AG10803 (cell line): ENCODE measurements at places on chromosomes 5 and 9.

DNA sequence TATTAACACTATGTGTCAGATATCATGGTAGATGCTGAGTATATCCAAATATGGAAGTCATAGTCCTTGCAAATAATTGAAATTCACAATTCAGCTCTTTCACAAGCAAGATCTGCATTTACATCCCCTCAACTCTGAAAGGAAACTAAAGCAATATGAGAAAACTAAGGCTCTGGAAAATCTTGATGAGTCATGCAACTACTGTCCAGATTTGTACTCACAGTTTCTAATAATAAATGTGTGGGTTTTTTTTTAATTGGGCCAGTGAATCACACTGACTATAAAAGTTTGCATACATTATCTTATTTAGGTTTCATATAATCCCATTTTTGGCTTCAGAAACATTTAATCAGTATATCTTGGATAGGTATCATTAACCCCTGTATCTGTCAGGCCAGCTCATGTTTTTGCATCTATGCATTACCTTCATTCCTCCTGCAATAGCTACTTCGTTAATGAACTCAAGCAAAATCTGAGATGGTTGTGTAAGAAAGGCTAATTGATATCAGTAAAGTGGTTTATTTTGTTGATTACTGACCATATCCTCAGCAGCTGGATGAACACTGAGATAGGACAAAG lies 58.7 kb upstream of the PRR16 start:
- peak; percentile 78 for DNase-seq

- DNase-seq: no peak
Observed at GRCh38 chr5:14714706-14715105, 50.2 kb downstream of the OTULIN start.

DNA sequence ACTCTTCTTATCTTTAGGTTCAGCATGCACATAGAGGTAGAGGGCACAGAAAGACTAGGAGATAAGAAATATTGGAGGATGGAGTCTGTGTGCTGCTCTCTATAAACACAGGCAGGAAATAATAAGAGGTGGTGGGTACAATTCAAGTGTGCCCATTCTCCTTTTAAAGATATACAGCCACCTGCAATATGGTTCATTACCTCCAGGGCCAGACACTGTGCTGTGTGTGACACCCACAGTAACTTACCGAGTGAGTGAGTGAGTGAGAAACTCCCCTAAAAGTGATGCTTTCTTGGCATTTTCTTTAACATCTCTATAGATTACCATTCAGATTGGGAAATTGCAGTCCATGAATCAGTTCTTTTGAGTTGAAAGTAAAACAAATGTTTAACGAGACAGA lies 311.8 kb upstream of the KCNN2 start:
- DNase-seq: no peak

- DNase-seq: peak; percentile 60
Observed at GRCh38 chr9:81490605-81491331, 198.6 kb downstream of the TLE1 start.

DNA sequence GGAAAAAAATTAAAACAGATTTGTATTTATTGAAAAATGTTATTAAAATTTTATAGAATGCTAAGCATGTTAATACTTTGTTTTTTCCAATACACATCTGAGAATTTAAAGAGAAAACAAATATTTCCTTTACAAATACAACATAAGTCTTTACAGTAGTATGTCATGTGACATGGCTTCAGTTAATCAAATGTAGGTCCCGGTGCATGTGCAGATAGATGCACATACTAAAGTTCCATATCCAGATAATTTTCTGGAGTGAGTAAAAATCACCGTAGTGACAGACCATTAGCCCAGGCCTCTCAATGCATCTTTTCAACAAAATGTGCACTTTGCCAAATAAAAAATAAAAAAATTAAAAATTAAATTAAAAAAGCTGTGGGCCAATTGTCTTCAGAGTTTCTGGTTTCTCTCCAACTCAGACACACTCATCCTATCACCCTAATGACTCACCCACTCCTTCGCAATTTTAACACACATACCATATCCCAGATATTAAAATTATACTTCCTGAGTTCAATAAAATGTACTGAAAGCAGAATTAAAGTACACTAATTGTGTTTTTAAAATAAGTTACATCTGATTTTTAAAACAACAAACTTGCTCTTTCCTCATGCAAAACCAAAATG lies 508.1 kb downstream of the NR2F1-AS1 start:
- DNase-seq: peak; percentile 41

DNA sequence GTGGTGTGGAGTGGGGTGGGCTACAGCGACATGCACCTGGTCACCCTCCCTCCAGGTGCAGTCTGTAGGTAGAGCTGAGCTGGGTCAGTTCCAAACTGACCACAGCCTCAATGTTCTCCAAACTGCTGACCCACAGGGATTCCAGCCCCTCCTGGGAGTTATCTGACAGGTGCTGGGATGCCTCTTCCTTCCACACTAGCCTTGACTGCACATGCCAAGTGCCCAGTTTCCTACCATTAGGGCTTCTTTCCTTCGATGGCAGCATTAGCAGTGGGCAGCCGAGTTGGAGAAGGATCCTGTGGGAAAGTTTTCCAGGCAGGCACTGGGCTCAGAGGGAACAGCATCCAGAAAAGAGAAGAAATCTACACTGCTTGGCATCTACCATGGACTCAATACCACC lies 64.0 kb upstream of the GABRP start:
- no peak for DNase-seq

GRCh38 chr9:70811638-70812037 lies 309.8 kb downstream of the TRPM3 start:
- no peak for DNase-seq

DNA sequence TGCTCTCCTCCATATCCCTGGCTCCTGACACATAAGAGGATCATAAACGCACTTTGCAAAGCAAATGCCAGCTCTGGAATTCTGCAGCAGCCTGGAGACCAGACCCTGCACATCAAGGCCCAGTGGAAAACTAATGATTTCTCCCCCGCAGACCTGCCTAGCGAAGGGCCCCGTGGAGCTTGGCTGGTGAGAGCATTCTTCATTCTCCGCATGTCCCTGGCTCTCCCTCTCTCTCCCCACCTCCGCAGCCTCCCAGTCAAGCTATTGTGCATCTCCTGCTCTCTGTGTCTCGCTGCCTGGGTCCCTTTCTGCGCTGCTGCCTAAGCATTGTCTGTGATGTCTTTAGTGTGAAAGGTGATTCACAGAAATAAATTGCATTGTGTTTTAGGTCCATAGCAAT lies 46.7 kb downstream of the GRIA1 start:
- no peak for DNase-seq

DNA sequence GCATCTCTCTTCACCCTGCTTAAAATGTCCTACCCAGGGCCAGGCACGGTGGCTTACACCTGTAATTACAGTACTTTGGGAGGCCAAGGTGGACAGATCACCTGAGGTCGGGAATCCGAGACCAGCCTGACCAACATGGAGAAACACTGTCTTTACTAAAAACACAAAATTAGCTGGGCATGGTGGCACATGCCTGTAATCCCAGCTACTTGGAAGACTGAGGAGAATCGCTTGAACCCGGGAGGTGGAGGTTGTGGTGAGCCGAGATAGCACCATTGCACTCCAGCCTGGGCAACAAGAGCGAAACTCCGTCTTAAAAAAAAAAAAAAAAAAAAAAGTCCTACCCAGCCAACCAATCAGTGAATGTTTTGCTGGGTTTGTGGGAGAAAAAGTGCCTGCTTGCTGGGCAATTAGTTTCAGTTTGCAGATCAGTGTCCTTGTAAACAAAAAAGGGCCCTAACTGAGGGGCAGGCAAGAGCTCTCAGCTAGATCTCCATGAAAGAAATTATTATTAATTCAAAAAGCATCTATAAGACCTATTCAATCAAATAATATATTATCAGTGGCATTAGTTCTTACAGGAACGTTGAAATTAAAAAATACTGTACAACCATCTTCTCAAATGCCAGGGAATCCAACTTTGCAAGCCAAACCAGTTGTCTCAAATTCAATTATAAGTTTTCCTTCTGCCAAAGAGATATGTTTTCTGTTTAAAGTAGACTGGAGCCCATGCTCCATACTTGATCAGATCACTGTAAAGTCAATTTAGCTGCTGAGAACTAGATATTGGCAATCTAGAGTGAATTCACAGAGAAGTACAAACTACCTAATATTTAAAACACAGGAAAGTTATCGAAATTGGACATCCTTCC lies 3.9 kb downstream of the MEGF9 start:
- DNase-seq: peak; percentile 74

GRCh38 chr5:59744531-59744992 lies 149.0 kb downstream of the PDE4D start:
- peak; percentile 38 for DNase-seq

DNA sequence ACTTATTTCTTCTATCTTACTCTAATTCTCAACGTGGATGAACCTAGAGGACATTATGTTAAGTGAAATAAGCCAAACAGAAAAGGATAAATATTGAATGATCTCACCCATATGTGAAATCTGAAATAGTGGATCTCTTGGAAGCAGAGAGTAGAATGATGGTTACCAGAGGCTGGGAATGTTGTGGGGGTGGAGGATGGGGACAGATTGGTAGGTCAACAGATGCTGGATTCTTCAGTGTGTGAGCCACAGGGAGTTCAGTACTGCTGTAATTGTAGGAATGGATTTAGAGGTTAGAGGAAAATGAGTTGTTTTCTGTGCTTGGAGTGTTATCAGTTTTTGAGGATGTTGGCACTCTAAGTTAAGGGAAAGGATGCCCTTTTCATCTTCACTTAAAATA lies 190.6 kb downstream of the FBXL7 start:
- DNase-seq: peak; percentile 80

- no peak for DNase-seq
Observed at GRCh38 chr5:34866989-34867471, 28.1 kb downstream of the TTC23L start.

GRCh38 chr5:174832025-174832424 lies 107.6 kb downstream of the MSX2 start:
- no peak for DNase-seq

- no peak for DNase-seq
Observed at GRCh38 chr5:158159621-158160020, 300.7 kb upstream of the CLINT1 start.
